ENCODE measurements at places on chromosomes 16 and 17. TPM values are rescaled to one million over a fixed set of nuclear protein-coding genes. Genes with fewer than 3 reads are reported as not detected.

The TMEM235 gene
- not detected for total RNA-seq

The PDILT gene
- total RNA-seq, result not detected

The CA5A gene
- total RNA-seq, result not detected

The KRTAP4-6 gene
- not detected for total RNA-seq

The BCKDK gene
- total RNA-seq, result 65.9 TPM

The ZNF423 gene
- total RNA-seq, result 0.18 TPM

The SMG1 gene
- 17.9 TPM for total RNA-seq

The ERI2 gene
- 19.0 TPM for total RNA-seq

The CCT6B gene
- 0.89 TPM for total RNA-seq

The NT5C gene
- 120 TPM for total RNA-seq

The SLC5A11 gene
- total RNA-seq, result not detected

The SPIRE2 gene
- 4.0 TPM for total RNA-seq

The KRT20 gene
- total RNA-seq, result not detected

The SALL1 gene
- 2.5 TPM for total RNA-seq

The PYCARD gene
- total RNA-seq, result 112 TPM

The SYNGR3 gene
- 1.1 TPM for total RNA-seq

The EVI2A gene
- total RNA-seq, result 3.5 TPM

The USP43 gene
- 0.71 TPM for total RNA-seq

The NPIPA3 gene
- total RNA-seq, result not detected

The IL21R gene
- total RNA-seq, result 36.2 TPM

The PRAC1 gene
- not detected for total RNA-seq

The CRHR1 gene
- not detected for total RNA-seq

The TMEM114 gene
- total RNA-seq, result not detected

The HOXB5 gene
- not detected for total RNA-seq

The FNDC8 gene
- not detected for total RNA-seq

All from myometrial cell (primary cell).